Bladder microvascular endothelial cell (primary cell): ENCODE measurements at places on chromosomes 13 and 19. TPM values are rescaled to one million over a fixed set of nuclear protein-coding genes. Genes with fewer than 3 reads are reported as not detected.

The UBA52 gene
- 765 and 812 TPM in 2 replicates for total RNA-seq

The ZNF433 gene
- total RNA-seq = 1.6 and 2.0 TPM in 2 replicates

The KLF1 gene
- 0.06 TPM in 1 of 2 replicates, not detected in the other for total RNA-seq

The OR7A5 gene
- total RNA-seq = not detected in 2 replicates

The ZNF440 gene
- total RNA-seq = 5.5 and 11.3 TPM in 2 replicates
